Natural killer cell treated with Interleukin-12 subunit alpha and Interleukin-12 subunit beta and Interleukin-15 and Interleukin-18, amount 100 ng/mL, for 72 hours (primary cell): ENCODE measurements at places on chromosomes 3 and 15. TPM values are rescaled to one million over a fixed set of nuclear protein-coding genes. Genes with fewer than 3 reads are reported as not detected.

- H3K4me1 ChIP-seq, result no peaks in the 10 kb centered on the region
- no peak overlapping the region for H3K27ac ChIP-seq
- no peak for DNase-seq
Measured at GRCh38 chr15:70802629-70803028, 39.3 kb upstream of the UACA start.

DNA sequence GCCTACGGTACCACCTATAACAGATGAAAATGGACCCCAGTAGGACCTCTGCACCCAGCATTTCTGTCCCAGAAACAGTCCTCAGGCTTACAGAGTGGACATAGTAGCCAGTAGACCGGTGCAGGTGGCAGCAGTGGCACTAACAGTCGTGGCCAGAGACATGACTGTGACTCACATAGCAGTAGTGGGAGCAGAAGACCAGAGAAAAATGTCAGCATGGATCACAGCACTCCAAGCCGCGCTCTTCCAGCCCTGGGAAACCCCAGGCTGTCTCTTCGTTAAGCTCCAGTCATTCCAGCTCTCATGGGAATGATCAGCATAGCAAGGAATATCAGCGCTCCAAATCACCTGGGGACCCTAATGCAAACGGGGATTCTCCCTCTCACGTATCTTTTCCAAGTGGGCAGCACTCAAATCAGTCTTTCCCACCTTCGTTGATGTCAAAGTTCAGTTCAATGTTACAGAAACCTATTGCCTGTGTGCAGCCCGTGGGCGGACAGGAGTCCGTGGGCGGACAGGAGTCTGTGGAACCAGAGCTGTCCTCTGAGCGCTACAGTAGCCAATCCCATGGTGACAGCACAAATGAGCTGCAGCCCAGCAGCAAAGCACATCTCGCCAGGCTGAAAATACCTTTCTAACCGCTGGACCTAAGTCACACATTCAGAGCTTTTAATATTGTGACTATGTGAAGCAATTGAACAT, 10.5 kb downstream of the BFSP2 start:
- peaks cover 17% of the 10 kb centered on the region for H3K27me3 ChIP-seq
- no peaks in the 10 kb centered on the region for H3K4me1 ChIP-seq
- H3K36me3 ChIP-seq, result no peaks in the 10 kb centered on the region
- no peak overlapping the region for H3K4me3 ChIP-seq

- no peaks in the 10 kb centered on the region for H3K27me3 ChIP-seq
- DNase-seq, result no peak
- peaks cover 39% of the 10 kb centered on the region for H3K36me3 ChIP-seq
- peak overlapping the region; percentile 88 for H3K4me3 ChIP-seq
Measured at GRCh38 chr3:16300881-16301359, 35.9 kb downstream of the OXNAD1 start.

GRCh38 chr15:32855942-32856341, 138.1 kb downstream of the GREM1 start:
- DNase-seq, result no peak
- no peaks in the 10 kb centered on the region for H3K4me1 ChIP-seq
- H3K27me3 ChIP-seq, result no peaks in the 10 kb centered on the region
- no peaks in the 10 kb centered on the region for H3K36me3 ChIP-seq
- no peak overlapping the region for H3K4me3 ChIP-seq

DNA sequence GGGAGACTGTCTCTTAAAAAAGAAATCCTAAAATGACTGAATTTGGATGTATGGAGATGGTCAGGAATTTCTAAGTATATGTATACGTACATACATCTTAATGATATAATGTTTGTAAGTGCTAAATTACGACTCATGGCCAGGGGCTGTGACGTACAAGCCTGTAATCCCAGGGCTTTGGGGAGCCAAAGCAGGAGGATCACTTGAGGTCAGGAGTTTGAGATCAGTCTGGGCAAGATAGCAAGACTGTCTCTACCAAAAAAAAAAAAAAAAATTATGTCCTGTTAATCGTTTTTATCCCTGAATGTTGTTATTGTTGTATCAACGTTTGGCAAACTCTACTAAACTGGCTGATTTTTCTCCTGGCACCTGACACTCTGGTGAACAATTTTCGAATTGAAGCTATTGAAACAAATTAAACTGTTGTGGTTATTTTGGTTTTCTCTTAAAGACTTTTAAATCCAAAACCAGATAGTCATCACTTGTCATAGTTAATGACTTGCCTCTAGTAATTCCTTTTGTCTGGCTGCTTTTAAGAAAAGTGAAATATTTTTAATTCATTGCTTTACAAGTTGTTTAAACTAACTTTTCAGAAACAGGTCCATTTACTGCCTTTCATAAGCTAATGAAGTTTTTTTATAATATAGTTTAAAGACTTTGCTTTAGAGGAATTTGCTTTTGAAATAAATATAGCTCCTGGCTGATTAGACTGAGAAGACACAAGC, 7.0 kb downstream of the MORF4L1 start:
- H3K27me3 ChIP-seq, result no peaks in the 10 kb centered on the region
- H3K27ac ChIP-seq, result peak overlapping the region; percentile 56
- peak overlapping the region; percentile 32 for H3K4me3 ChIP-seq
- H3K4me1 ChIP-seq, result peaks cover 37% of the 10 kb centered on the region

DNA sequence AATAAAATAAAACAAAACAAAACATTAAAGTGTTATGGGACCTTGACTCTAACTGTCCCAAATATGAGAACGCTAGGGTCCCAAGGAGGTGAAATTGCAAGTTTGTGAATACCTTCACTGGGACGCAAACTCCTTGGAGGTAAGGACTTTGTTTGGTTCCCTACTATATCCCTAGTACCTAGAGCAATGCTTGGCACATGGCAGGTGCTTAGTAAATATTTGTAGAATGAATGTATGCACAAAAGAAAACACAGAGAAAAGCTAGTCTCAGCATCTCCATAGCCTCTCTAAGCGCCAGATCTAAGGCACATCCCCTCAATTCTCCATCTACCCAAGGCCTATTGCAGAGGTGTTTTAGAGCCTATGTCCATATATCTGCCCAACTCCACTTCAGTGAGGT, 30.5 kb downstream of the GPR176 start:
- H3K4me1 ChIP-seq, result no peaks in the 10 kb centered on the region
- no peak overlapping the region for H3K4me3 ChIP-seq
- H3K27me3 ChIP-seq, result peaks cover 12% of the 10 kb centered on the region
- no peak overlapping the region for H3K27ac ChIP-seq
- no peak for DNase-seq
- no peaks in the 10 kb centered on the region for H3K36me3 ChIP-seq

GRCh38 chr3:1910322-1910721, 188.3 kb upstream of the CNTN4 start:
- DNase-seq, result no peak
- H3K4me1 ChIP-seq, result no peaks in the 10 kb centered on the region
- no peaks in the 10 kb centered on the region for H3K36me3 ChIP-seq
- no peak overlapping the region for H3K4me3 ChIP-seq

DNA sequence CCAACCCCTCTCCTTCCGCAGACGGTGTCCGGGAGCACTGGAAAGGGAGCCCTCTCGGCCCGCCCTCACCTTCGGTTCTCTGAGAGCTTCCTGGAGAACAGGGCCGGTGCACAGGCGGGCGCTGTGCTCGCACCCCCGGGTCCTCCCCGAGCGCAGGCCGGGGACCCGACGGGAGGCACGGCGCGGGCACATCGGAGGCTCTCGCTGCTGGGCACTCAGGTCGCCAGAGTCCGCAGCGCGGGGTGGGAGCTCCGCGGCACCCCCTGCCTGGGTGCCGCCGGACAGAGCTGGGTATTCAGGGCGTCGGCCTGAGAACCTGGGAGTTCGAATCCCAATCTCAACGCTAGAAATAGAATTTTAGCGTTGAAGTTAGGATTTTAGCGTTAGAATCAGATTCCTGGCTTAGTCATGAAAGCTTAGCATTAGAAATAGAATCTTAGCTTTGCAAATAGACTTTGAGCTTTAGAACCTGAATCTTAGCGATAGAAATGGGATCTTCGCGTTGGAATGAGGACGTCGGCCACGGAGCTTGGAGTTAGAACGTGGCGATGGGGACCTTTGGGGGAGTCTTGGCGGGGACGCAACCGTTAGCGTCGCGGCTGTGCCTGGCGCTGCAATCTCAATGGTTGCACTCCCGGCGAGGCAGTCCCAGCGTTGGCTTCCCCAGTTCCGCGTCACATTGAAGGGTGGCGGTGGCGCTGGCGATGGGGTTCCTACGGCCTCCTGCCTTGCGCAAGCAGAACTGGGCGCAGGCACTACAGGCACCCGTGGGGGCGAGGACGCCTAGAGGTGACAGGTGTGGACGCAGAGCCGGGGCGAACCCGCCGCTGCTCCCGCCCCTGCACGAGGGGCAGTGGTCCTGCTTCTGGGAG, 549 bp downstream of the TRH start:
- no peak overlapping the region for H3K27ac ChIP-seq
- peaks cover 56% of the 10 kb centered on the region for H3K27me3 ChIP-seq
- no peak for DNase-seq
- H3K4me1 ChIP-seq, result peaks cover 3% of the 10 kb centered on the region

DNA sequence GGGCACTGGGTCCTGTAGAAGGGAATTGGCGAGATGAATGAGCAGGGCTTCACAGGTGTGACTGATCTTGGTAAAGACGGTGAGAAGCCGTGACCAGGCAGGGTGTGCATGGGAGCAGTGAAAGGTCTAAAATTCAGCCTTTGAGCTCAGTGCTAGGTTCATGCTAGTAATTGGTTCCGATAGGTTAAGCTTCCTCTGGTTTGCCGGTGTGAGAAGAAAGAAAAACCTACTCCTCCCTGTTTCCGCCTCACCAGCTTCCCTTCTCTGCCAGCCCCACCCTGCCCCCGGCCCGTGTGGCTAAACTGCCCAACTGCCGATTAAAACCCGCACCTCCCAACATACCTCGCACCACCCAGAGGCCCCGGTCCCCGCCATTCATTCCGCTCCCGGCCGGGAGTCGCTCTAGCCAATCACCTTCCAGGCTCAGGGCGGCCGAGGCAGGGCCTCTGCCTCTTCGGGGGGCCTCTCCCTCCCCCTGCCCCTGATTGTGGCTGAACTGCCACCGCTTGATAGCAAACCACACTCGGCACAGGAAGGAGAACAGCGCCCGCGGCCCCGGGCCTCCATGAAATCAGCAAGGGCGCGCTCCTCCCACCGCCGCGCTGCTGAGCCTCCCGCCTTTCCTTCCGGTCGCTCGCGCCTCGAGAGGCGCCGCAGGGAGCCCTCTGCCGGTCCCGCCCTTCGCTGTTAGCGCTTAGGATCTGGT, 7.3 kb upstream of the NRROS start:
- H3K27me3 ChIP-seq, result no peaks in the 10 kb centered on the region
- peak overlapping the region; percentile 84 for H3K4me3 ChIP-seq
- peak overlapping the region; percentile 94 for H3K27ac ChIP-seq

DNA sequence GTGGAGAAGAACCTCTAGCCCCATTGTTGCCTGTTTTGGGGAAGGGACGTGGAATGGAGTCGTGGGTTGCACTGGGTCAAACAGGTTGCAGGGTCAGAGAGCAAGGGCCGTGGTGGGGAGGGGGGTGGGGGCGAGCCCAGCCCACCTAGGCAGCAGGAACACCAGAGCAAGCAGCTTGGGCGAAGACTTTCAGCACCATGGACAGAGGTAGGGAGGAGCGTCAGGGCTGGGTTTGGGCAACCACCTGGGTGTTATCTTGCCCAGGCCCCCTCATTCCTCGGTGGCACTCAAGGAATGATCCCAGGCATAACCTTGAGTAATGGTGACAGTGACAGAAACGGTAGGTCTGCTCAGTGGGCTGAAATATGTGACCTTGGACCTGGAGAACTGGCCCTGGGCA, 45.9 kb upstream of the TMEM115 start:
- H3K27me3 ChIP-seq, result no peaks in the 10 kb centered on the region
- no peak overlapping the region for H3K4me3 ChIP-seq
- H3K27ac ChIP-seq, result no peak overlapping the region
- no peaks in the 10 kb centered on the region for H3K36me3 ChIP-seq
- DNase-seq, result no peak

GRAMD2A gene
- total RNA-seq, result not detected

PXYLP1 gene
- 15.2 TPM for total RNA-seq

MYLK gene
- 0.12 TPM for total RNA-seq

SLC51A gene
- total RNA-seq, result not detected
